Stomach (tissue), 19 donors: ENCODE measurements at places on chromosomes 7 and 10. TPM values are rescaled to one million over a fixed set of nuclear protein-coding genes. Genes with fewer than 3 reads are reported as not detected.
A peak's percentile ranks its signal among the peaks of the same experiment; 100 is the strongest.

DNA sequence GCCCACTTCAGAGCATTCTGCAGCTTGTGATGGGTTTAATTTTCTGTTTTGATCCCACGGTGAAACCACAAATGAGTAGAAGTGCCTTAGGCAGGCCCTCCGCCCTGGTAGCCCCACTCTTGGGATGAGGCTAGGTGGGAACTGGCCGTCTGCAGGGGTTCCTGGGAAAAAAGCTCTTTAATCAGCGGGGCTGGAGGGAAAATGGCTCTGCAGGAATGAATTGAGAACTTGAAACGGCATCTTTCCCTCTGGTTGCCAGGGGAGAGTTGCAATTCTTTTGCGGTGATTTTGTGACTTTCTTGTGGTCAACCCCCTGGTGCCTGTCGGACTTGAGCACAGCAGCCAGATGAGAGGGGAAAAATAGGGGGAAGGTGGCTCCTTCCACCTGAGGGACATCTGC is 32.7 kb downstream of the COL26A1 start:
- DNase-seq: no peak

DNA sequence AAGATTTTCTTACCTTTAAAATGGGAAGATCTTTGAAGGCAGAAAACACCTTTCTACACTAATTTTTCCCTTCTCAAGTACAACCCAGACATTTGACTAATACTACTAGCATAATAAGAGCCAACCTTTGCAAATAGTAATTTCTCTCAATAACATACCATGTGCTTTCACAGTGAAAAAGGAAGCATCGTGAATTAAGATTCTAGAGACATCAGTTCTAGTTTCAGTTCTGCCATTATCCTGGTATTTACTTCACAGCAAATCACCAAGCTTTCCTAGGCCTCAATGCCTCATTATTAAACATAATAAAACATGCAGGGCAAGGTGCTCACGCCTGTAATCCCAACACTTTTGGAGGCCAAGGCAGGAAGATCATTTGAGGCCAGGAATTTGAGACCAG is 24.9 kb downstream of the GSAP start:
- DNase-seq: no peak

DNA sequence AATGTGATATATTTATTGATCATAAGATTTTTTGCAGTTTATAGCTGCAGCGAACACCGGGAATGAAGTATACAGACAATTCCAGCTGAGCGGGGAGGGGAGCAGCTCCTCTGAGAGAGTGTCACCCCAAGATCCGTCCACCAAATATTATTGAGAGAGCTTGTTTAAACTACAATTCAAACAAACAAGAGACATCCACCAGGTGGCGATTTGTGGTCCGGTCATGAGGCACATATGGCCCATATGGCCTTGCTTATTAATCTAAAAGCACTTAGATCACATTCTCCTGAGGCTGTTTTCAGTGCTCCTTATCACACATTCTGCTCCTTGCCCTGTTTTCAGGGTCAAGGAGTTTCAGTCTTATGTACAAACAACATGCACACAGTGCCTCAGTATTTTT is 83.1 kb downstream of the THSD7A start:
- DNase-seq: no peak

DNA sequence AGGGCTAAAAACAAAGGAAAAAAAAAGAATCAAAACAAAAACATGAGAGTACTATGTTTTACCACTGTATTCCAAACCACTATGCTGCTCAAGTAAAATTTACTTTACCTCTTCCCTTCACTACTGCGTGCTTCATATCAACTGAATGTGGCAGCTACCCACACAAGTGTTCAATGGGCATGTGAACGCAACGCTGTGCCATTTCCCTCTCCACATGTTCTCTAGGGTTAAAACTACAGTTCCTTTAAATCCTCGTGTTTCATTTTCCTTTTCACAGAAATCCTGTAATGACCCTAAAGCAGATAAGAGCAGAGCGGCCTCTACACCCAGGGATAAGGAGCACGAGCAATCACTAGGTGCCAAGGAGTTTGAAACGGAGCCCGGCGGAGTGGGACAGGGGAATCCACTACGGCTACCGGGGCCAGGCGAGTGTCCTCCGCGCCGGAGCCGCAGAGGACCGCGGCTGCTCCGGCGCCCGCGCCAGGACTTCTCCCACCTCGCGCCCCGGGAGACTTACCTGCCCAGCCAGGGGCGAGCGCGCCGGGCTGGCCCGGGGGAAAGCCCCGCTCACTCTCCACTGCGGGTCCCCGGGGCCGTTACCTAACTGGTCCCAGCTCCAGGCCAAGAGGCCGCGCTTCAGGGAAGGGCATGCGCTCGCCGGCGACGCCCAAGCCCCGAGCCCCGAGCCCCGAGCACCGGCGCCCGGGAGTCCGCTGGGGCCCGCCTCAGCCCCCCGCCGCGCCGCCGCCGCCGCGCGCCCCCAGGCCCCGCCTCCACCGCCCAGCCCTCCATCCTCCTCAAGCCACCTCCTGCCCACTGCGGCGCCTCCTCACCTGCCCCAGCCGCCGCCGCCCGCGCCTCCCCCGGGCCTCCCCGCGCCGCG is 711 bp downstream of the NAMPT start:
- peak; percentile 82 for DNase-seq

DNA sequence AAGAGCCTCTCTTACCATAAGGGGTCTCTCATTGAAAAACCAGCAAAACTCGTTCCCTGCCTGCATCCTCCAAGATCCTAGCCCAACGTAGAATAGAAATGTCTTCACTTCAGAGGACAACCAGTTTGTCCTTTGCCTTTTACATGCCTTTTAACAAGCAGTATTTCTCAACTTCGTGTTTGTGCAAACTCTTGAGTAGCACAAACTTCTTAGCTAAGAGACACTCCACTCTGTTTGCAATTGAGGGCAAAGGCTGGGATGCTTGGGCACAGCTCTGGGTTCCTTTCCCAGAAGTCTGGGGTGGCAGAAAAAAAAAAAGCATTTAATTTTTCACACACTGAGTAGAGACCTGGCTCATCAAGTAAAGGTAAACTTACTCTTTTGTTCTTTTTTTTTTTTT is 19.5 kb upstream of the KCTD7 start:
- DNase-seq: no peak

The RHEB gene
- total RNA-seq: 141 TPM

The ZNF518A gene
- total RNA-seq: 57.5 TPM

The HECW1 gene
- 0.73 TPM for total RNA-seq
